GM13976 (cell line): ENCODE measurements at places on chromosomes 11 and 22.

- no peak for DNase-seq
These were observed 2.1 kb downstream of the CLDN25 start for GRCh38 chr11:113781682-113782081.

GRCh38 chr22:26918226-26918625 lies 260.8 kb downstream of the MIAT start:
- DNase-seq, result no peak

GRCh38 chr11:68998390-68998911 lies 14.6 kb downstream of the MRGPRF start:
- DNase-seq, result no peak

DNA sequence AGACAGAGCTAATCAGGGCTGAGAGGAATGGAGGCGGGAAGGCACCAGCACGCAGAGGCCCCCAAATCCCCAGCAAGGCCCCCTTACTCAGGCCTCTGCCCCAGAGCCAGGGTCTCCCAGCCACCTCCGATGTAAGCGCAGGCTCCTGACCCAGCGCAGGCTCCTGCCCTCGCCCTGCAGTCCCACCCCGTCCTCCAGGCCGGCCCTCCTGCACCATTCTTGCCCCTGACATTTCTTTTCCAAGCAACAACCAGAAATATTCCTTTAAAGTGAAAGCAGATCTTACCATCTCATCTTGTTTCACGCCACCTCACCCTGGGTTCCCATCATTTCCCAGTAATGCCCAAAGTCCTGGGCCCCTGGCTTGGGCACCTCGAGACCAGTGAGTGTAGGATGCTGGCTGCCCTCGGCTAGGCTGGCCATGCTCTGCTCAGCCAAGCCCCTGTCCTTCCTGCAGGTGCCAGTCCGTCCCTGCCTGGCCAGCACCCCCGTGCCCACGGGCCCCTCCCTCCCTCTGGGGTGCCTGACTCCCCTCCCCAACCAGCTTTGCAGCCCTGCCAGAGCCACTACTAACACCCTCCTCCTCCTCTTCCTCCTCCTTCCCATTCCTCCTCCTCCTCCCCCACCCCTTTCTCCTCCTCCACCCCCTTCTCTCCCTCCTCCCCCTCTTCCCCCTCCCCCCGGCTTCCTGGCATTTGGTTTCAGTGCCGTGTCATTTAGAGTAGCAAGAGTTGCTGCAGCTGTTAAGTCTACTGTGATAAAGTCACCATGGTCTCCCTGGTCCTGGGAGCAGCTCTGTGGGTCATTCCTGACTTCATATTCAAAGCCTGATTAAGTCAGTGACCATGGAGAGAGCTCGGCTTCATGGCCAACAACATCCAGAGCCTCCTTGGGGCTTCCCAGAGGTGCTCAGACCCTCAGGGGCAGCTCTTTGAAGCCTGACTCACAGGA lies 78.7 kb downstream of the PIWIL3 start:
- no peak for DNase-seq
